ENCODE measurements at places on chromosomes 16 and 17.
A peak's percentile ranks its signal among the peaks of the same experiment; 100 is the strongest.

DNA sequence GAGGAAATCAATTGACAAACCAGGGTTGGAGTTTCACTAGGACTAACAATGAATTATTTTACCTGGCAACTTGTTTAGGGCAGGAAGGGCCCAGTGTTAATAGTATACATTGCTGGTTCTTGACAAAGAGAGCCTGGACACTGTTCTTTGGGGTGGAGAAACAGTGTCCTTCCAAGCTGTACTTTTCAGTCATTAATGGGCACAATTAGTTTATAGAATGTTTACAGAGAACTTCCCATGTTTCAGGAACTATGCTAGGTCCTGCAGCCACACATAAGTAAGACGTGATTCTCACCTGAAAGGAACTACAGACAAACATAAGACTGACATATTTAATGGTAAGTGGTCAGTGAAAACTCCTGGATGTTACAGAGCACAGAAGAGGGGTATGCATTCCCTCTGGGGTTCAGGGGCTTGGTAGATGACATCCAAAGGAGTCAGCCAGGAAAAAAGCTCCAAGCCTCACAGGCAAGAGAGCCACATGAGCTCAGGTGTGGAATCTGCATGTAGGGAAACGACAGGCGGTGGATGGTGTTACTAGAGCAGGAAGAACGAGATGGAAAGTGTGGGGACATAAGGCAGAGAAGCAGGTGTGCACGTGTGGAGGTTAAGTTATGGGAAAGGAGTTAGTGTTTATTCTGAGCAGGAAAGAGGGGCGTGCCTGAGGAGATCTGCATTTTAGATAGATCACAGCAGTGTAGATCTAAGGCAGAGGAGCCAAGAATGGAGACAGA is 3.8 kb upstream of the DYNLL2 start:
- no peak for DNase-seq

DNA sequence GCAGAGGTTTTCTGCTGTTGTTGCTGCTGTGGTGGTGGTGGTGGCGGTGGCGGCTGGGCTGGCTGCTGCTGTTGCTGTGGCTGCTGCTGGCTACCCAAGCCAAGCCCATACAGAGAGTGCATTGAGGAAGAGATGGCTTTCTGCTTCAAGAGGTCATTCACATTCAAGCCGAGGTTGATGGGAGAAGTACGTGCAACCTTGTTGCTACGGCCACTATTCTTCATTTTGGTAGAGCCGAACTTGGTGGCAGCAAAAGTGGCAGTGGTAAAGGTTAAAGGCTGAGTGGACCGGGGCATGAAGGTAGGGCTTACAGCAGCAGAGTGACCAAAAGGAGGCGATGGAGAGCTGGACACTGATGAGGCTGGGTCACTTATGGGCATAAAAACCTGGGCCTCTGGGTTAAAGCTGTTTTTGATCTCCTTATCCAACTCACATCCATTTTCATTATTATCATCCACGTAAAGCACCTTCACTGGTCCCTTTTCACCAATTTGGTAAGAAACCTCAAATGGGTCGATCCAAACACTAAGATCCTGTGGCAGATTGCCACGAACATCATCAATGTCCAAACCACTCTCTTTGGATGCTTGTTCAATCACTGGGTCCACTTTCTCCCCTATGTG is 2.8 kb downstream of the TOB1 start:
- peak; percentile 68 for DNase-seq

- peak; percentile 11 for DNase-seq
Measured at GRCh38 chr16:69131167-69131838, 1.1 kb downstream of the CHTF8 start.

GRCh38 chr17:68152161-68152571 is 95.7 kb upstream of the AMZ2 start:
- DNase-seq = no peak

DNA sequence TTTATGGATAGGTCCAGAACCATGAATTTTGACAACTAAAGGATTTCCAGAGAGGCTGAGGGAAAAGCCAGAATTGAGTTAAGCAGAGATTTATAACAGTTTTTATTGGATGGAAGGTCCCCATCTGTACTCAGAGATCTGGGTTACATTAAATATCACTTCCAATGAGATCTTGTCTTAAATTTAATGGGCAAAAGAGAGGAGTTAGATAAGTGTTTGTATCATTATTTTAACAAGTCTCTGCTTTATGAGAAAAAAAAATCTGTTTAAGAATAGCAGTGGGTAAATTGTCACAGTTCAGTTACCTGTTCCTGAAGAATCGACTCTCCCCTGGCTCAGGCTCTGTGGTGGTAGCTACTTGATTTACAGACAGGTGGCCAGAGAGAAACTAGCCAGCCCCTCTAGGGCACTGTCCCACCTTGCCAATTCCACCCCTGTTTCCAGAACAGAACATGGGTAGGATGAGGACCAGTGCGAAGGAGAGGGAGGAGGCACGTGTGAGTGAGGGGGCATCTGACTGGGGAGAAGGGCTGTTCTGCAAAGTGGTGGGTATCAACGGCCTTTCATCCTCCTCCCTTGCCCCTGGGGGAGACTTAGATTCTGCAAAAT is 22.1 kb upstream of the CRHR1 start:
- no peak for DNase-seq

GRCh38 chr16:785563-786535 is 2.3 kb downstream of the RPUSD1 start:
- DNase-seq = peak; percentile 87

- no peak for DNase-seq
Measured at GRCh38 chr16:66547101-66547989, 2.6 kb downstream of the TK2 start.

DNA sequence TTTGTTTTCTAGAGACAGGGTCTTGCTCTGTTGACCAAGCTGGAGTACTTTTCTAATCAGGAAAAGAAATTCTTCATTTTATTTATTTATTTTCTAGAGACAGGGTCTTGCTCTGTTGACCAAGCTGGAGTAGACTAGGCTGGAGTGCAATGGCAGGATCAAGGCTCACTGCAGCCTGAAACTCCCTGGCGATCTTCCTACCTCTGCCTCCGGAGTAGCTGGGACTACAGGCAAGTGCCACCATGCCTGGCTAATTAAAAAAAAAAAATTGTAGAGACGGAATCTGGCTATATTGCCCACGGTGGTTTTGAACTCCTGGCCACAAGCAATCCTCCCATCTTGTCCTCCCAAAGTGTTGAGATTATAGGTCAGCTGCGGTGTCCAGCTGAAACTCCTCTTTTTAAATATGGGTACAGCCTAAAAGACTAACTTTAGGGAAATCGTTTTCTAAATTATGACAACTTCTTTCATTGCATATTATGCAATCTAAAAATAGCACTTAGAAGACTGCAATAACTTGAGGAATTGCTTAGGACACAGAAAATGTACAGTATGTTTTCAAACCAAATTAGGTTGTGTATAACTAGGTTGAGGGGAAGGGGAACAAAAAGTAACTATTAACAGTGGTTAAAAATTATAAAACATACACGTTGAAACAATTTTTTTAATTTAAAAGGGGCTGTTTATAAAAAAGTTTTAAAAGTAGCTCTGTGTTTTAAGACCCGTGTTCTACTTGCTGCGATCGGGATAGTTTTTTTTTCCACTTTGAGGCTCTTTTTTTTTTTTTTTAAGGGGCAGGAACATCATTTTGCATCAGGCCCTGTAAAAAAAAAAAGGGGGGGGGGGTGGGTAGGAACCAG is 4.7 kb downstream of the PRAC1 start:
- DNase-seq = no peak

GRCh38 chr17:48517478-48517877 is 13.3 kb downstream of the HOXB1 start:
- DNase-seq = no peak

- no peak for DNase-seq
Measured at GRCh38 chr17:4318596-4318995, 47.9 kb downstream of the UBE2G1 start.

GRCh38 chr16:54462151-54462651 is 175.6 kb upstream of the IRX3 start:
- no peak for DNase-seq

- DNase-seq = no peak
Measured at GRCh38 chr16:89612415-89613166, 851 bp upstream of the DPEP1 start.

DNA sequence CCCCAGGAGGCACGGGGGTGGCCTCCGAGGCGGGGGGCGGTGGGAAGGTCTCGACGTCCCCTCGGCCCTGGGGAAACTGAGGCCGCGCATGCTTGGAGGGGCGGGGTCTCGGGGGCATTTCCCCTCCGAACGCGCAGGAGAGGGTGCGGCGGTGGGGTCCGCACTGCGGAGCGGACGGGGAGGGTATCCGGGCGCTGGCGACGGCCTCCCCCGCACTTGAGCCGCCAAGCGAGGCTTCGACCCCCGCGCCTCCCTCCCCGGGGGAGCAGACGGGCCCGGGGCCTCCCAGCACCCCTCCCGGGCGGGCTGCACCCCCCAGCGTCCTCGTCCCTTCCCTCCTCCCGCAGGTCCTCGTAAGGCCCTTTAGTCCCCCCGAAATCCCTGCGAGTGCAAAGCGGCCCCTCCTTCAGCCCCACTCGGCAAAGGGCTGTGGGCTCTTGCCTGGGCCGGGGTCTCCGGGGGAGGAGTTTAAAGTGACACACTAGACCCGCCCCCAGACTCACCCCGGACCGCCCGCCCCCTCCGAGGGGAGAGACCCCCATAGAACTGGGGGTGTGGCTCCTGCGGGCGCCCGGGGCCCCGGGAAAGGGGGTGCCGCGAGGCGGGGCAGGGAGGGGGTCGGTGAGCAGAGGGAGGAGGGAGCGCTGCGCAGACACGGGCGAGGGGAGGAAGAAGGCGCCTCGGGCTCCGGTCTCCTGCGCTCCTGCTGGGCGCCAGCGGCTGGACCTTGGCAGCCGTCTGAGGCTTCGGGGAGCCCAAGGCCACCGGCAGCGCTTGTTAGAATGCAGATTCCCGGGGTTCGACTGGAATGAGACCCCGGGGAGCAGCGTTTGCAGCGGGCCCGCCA is 632 bp downstream of the BAIAP3 start:
- DNase-seq = no peak

GRCh38 chr16:81041696-81042095 is 6.1 kb downstream of the ATMIN start:
- DNase-seq = no peak

DNA sequence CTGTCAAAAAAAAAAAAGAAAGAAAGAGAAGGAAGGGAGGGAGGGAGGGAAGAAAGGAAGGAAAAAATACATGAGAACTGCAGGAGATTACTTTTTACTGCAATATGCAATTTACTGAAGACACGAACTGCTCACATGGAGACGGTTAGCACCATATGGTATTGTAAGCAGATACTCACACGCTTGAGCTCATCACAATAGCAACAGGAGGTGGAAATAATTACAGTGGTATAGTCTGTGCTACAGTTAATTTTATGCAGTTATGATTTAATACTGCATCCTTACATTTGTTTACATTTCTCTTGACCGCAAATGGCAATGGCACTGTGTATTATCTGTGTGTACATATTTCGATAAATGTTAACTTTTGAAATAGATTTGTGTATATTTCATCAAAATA is 21.4 kb upstream of the SLC46A1 start:
- no peak for DNase-seq

DNA sequence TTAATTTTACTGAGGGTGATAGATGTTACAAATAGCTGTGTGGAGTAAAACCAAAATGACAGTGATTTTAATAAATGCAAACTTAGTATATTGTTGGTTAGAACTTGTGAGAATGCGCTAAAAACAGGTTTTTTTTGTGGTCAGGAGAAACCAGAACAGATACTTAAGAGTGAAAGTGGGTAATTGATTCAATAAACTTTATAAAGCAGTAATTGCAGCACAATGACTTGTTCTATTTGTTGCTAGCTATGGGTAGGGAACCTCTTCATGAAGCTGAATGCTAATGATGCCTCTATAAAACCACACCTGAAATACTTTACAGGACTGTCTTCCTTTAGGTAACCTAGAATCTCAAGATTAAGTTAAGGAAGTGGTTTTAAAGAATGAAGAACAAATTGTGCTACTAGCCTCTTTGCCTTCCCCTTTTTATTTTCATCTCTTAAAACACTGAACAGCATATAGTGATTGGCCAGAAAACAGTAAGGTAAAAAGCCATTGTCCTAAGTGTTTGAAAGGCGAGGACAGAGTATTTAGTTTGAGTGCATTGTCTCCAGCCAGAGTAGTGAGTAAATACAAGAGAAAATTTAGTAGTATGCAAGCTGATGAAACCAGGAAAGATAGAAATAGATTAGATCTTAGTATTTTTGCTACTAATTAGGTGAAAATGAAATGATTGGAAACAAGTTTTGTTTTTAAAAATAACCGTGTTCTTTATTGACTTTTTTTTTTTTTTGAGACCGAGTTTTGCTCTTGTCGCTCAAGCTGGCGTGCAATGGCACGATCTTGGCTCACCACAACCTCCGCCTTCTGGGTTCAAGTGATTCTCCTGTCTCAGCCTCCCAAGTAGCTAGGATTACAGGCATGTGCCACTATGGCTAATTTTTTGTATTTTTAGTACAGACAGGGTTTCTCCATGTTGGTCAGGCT is 6.0 kb downstream of the GGNBP2 start:
- DNase-seq = no peak

GRCh38 chr17:82440469-82440981 is 10.0 kb downstream of the CYBC1 start:
- DNase-seq = no peak

- DNase-seq = no peak
Measured at GRCh38 chr16:5060073-5060641, 5.6 kb downstream of the C16orf89 start.

DNA sequence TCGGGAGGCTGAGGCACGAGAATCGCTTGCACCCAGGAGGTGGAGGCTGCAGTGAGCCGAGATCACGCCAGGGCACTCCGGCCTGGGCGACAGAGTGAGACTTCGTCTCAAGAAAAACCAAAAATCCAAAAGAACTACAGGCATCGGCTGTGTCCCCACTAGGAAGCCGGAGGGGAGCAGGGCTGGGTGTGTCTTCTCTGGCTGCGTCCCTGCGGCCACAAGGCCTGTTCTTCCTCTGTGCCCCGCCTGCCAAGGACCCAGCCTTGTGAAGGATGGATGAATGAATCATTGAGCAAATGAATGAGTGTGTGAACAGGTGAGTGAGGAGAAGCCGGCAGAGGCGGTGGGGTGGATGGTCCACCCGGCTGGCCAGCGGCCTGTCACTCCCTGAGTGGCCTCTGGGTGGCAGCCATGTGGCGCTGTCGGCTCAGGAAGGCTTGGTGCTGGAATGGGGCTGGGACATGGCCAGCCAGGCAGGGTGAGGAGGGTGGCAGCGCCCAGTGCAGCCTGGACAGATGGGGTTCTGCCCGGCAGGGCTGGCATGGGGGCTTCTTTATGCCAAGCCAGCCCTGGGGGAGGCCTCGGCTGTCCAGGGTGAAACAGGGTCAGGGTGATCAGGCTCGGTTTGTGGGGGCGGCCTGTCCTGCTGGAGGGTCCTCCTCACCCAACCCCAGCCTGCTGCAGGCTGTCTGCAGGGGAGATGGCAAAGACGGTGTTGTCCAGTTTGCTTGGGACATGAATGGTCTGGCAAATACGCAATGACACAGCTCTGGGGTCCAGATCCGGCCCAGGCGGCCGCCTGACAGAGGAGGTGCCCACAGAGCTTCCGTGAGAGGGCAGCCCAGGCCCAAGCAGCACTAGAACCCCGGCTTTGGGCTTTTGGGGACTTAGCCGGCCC is 21.7 kb downstream of the SLC25A10 start:
- peak; percentile 81 for DNase-seq

GRCh38 chr16:12869698-12870427 is 31.5 kb upstream of the SHISA9 start:
- DNase-seq = no peak

- DNase-seq = no peak
Measured at GRCh38 chr17:32297424-32297823, 31.8 kb downstream of the RHBDL3 start.

- DNase-seq = no peak
Measured at GRCh38 chr16:73071131-73071940, 23.4 kb upstream of the ZFHX3 start.
